Spinal cord (tissue), 10 donors: ENCODE measurements at places on chromosomes 6 and 20.

- no peak for DNase-seq
These were observed 100.7 kb upstream of the PTPN1 start for GRCh38 chr20:50409495-50409894.

DNA sequence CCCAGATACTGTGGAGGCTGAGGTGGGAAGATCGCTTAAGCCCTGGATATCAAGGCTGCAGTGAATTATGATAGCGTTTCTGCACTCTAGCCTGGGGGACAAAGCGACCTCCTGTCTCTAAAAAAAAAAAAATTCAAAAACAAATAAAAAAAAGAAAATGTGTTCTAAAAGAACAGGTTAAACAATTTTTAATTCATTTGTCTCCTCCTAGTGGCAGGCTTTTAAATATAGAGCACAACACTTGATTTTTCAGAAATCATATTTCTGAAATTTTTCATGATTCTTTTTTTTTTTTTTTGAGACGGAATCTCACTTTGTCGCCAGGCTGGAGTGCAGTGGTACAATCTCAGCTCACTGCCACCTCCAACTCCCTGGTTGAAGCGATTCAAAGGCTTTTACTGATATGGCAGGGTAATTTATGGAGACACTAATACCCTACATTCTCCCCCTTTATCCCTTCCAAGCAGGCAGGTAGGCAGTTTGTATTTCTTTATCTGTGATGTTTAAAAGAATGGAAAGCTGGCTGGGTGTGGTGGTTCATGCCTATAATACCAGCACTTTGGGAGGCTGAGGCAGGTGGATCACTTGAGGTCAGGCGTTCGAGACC, 8.7 kb upstream of the GTF3C6 start:
- DNase-seq = no peak

- DNase-seq = no peak
These were observed 29.7 kb upstream of the EXOC2 start for GRCh38 chr6:722608-723007.

GRCh38 chr6:129785047-129785755, 75.2 kb upstream of the ARHGAP18 start:
- no peak for DNase-seq

DNA sequence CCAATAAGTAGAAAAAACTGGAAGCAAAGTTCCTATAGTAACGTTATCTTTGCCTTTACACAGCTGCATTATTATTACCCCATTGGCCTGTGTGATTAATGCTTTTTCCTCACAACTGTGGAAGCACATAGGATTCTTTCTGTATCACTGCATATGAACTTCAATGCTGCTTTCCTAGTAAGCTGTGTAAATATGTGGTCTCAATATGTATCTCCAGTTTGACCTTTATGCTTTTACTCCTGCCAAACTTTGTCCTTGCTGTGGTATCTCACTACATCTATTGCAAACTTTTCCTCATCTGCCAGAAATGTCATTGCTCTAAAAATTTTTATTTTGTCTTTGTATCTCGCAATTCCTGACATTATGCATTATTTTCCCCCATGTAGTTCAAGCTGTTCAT, 168.6 kb downstream of the ZFAND3 start:
- DNase-seq = no peak

DNA sequence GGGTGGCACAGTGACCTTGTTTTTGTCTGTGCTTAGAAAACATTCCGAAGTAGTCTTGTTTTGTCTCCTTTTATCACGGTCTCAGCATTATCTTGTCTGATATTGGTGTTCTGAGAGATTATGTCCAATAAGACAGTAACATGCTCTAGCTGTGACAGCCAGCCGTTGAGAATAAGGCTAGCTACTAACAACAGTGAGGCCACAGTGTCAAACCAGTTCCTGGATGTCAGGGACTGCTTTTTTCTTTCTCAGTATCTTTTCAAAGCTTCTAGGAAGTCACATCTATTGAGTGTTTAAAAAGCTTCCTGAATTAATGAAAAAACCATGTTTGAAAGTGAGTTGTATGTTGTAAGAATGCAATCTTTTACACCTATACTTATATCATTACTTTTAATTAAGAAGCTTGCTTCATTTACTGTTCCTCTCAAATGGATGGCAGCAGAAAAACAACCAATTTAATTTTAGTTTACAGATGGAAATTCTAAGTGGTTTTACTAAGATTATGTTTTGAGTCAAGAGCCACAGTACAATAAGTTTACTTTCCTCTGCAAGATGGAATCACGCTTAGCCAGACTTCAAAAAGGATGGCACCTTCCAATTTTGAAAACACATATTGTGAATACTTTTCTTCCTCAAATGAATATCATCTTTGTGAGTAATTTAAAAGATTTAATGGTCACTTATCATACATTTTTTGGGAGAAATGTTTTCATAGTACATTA, 53.1 kb downstream of the MAP3K7 start:
- no peak for DNase-seq

DNA sequence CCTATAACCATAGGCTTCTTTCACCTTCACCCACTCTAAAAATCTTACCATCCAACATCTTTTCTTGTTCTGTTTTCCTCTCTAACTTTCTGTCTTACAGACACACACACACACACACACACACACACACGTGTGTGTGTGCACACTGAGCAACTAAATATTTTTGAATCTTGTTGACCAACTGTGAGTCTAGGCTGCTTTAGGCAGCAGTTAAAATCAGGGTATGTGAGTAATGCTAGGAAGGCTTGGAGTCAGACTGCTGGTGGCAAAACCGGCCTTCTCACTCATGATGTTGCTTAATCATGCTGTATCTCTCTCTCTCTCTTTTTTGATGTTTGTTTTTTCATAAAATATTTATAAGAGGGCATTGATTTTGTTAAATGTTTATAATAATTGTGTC, 103.1 kb upstream of the TBX18 start:
- DNase-seq = no peak

DNA sequence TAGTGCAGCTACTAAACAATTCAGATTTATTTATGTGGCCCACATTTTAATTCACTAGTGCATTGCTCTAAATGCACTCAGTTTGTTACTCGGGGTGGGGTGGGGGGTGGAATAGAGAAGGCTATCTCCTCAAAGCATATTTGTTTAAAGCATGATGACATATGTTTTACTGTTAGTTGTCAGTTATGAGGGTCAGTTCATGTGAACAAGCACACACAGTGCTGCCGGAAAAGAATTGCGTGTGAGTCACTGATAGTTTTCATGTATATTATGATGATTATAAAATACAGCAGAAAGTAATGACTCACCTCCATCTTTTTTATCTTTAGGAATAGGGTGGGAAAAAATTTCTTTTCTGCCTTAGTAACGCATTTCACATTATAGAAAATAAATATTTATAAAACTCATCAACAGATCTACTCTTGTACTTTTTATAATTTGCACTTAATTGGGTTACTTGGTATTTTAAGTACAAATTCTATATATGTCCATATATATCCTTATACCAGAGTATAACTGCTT, 42.2 kb upstream of the STXBP5 start:
- DNase-seq = no peak

- no peak for DNase-seq
These were observed 40.1 kb upstream of the AKIRIN2 start for GRCh38 chr6:87742106-87742505.

DNA sequence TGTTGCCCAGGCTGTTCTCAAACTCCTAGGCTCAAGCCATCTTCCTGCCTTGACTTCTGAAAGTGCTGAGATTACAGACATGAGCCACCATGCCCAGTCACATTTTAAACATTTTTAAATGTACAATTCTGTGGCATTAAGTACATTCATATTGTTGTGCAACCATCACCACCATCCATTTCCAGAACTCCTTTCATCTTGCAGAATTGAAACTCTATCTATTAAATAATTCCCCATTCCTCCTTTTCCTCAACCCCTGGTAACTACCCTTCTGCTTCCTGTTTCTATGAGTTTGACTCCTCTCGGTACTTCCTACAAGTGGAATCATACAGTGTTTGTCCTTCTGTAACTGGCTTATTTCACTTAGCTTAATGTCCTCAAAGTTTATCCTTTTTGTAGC, 103.8 kb upstream of the NAA20 start:
- no peak for DNase-seq

GRCh38 chr6:148521158-148521557, 178.5 kb downstream of the SASH1 start:
- no peak for DNase-seq

DNA sequence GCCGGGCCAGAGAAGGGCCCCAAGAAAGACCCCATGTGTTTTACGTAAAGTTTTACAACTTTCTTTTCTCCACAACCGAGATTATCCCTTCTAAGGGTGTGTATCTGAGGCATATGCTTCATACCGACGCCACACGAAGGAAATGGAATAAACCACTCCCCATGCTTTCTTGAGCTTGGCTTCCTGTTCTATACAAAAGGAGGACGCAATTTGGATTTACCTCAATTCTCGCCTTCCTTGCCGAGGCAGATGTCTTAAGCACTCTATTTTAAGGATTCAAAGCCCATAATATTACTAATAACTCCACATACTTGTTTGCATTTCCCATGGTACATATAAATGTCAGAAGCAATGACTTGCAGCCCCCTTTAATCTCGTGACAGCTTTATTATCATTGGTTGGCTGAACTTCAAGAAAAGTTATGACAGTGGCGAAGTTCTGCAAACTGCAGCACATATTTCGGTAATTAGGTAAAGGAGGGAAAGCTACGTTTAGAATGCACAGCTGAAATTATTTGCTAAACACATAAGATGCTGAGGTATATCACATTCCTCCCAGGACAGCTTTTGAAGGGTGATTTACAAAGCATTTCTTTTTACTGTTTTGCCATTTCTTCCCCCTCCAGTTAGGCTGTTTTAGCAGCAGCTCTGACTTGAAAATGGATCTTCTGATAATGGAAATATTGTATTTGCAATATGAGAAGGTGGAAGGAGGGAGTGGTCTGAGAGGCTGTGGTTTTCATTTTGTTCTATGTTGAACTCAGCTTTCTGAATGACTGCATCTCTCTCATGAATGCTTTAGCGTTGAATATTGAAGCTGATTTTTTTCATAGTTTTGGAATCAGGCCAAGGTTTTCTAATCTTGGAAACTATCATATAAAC, 330.5 kb downstream of the EPHA7 start:
- no peak for DNase-seq

GRCh38 chr6:73978330-73978729, 282.3 kb downstream of the CD109 start:
- DNase-seq = no peak

GRCh38 chr20:39431091-39431880, 469.1 kb downstream of the DHX35 start:
- DNase-seq = no peak

GRCh38 chr6:1094306-1094705, 217.6 kb upstream of the FOXQ1 start:
- DNase-seq = no peak

DNA sequence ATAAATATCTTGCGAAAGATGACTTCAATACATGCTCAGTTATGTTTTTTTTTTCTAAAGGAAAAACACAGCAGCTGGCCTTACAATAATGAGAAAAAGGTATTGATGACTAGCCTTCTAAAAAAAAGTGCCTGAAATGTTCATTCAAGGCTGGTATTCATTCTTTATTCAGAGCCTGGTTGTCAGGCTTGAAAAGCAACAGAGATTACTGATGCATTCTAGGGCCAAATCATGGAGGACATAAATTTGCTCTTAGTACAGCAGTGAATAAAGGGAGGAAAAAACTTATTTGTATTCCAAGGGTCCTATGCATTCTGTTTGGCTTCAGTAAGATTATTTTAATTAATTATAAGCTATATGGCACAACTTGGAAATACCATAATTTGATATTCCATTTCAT, 83.5 kb downstream of the WASF1 start:
- DNase-seq = no peak

DNA sequence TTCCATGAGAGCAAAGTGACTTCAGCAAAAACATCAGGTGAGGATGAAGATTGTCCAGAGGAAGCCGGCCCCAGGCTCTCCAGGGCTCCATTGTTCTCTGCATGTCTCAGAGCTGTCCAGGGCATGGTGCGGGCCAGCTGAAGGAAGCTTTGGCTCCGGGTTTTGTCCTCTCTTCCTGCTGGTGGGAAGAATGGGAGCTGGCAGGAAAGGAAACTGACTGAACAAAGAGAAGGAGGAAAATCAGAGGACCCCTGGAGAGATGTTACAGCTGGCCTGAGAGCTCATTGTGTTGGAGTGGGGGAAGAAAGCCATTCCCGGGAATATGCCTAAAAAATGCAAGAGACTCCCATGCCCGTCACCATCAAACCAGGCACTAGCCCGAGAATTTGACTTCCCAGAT, 27.1 kb downstream of the PRND start:
- no peak for DNase-seq

GRCh38 chr20:59453759-59454560, 150.4 kb upstream of the PHACTR3 start:
- DNase-seq = no peak

DNA sequence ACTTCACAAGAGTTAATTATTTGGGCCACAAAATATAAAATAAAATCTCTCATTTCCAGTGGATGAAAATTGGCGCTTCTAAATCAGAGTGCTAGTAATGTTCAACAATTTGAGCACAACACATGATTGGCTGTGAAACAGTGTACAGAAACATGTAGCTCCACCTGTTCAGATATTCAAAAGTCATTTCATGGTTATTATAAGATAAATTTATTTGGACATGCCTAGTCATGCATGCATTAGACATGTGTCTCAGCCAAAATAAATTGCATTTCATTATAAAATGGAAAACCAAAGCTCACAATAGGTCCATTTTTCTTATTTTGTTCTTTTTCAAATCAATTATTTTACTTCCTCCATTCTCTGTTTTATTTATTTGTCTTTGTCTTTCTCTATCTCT, 374.8 kb downstream of the LMBRD1 start:
- DNase-seq = no peak

GRCh38 chr6:55979526-55979925, 104.1 kb upstream of the BMP5 start:
- DNase-seq = no peak

DNA sequence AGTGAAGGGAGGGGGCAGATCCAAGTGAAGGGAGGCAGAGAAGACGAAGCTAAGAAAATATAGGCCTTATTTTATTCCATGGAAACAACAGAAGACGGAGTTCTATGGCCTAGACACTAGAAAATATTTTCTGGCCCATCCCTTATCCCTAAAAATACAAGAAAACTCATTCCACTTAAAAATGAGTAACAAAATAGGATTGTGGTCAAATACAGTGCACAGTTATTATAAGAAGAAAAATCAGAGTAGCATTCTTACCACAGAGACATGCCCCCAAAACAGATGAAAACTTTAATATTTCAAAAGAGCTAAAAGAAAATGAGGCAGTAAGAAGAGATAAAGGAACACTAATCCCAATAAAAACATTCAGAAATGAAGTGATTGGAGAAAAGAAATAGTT, 202.9 kb downstream of the GMPR start:
- DNase-seq = no peak

DNA sequence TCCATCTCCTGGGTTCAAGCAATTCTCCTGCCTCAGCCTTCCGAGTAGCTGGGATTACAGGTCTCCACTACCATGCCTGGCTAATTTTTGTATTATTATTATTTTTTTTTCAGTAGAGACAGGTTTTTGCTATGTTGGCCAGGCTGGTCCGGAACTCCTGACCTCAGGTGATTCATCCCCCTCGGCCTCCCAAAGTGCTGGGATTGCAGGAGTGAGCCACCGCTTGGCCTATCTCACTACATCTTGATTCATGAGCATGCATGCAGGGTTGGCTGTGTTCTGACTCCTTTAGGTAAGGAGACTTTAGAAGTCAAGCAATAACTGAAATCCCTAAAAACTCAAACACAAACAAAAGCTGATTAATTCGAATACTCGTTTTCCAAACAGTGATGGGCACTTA, 80.9 kb downstream of the GJA1 start:
- no peak for DNase-seq

- no peak for DNase-seq
These were observed 130.8 kb downstream of the OGFRL1 start for GRCh38 chr6:71419217-71420094.
